ENCODE measurements at places on chromosomes 6 and 20.

DNA sequence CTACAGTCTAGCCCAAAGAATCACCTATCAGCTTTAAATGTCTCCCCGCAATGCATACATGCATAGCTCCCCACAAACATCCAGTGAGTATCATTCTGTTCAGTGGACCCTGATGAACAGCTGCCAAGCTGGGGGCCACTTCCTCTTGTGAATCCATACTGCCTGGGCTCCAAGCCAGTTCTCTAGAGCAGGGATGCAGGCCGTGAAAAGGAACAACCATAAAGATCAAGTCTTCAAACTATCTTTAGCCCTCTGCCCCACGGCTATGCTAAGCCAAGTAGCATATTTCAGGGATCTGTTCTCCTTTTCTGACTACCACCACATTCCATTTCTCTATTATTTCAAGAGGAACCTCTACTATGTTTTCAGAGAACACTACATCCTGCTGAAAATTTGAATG is 191.7 kb upstream of the BTBD3 start:
- DNase-seq = no peak

DNA sequence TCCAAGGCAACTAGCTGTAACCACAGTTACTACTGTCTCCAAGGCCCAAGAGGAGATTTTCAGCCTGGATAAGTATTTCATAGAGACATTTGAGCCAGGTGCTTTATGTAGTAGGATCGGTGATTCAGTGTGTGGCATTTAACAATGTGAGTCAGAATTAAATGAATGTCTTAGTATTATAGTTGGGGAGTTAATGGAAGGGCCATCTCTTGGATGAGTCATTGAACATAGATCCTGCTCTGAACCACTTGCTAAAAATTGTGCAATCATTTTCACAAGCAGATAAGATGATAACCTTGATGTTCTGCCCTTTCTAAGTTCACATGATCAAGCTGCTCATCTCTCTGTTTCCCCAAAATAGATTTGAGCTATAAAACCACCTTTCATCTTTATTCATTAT is 668.9 kb upstream of the CITED2 start:
- no peak for DNase-seq

GRCh38 chr20:44592366-44592765 is 10.0 kb downstream of the PKIG start:
- DNase-seq = no peak

DNA sequence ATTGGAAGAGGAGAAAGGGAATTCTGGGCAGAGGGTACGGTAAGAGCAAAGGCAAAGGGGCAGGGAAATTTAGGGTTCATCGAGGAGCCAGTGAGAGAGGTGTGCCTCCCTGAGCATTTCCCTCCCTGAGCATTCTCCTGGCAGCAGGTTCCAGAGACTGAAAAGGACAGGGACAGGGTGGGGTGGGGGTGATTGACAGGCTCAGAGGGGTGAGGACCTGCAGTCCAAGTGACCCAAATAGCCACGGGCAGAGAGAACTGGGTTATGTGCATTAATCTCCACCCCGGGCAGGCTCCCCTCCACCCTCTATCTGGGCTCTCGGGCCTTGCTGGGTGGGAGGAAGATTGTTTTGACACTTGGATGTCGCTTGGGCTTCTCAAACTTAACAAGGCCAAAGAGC is 69.5 kb downstream of the KCNB1 start:
- DNase-seq = no peak

- DNase-seq = no peak
Measured at GRCh38 chr6:159084493-159085091, 39.8 kb upstream of the TAGAP start.

DNA sequence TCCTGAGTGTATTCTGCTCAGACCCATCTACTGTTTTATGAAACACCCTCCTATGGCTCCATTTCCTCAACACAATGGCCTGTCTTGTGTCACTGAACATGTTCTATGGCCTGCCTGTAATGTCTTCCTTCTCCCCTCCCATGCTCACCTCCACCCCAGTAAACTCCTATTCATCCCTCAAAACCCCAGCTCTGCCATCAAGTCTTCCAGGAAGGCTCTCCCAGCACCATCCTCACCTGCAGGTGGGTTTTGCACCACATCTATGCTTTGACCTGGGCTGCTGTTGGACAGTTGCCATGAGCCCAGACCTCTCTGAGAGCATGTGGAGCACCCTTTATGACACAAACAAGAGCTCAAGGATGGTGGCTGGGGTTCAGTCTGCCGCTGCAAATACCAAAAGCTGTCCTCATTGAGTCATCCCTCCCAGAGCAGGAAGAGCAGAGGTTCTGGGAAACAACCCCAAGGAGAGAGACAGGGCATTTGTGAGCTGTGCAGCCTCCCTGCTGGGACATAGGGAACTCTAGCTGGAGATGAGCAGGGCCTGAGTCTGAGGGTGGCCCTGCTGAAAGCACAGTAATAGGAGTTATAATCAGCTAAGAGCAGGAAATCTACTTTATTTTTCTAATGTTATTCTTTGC is 93.8 kb upstream of the CD93 start:
- no peak for DNase-seq

DNA sequence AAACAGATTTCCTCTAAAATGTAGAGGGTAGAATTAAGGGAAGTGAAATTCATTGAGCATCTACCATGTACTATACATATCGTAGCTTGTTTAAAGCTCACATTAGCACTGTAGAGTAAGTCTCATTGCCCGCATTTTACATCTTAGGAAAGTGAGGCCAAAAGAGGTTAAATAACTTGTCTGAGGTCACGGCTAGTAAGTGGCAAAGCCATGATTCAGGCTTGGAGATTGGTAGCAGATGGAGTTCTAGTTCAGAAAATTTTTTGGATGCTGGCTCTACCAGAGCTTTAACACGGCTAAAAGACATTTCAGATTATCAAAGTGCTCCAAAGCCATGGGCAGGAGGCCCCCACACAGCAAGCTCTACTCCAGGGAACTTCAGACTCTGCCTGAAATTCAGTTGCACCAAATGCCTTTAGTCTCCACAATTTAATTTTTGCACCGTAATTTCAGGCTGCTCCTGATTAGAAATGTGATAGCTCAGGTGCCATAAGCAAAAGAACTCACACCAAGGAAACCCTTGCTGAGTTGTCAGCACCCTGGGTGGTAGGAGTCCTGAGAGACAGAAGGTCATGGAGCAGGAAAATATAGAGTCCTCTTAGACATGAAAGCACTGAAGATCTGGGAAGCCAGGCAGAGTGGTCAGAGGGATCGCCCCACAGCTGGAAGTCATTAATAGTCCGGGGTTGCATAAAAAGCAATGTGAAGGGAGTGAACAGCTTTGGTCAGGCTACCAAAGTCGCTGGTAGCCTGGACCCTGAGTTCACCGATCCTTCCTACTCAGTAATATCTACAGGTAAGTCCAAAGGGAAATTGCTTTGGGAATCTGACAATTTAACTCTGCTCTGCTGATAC is 55.2 kb upstream of the ASIP start:
- no peak for DNase-seq

DNA sequence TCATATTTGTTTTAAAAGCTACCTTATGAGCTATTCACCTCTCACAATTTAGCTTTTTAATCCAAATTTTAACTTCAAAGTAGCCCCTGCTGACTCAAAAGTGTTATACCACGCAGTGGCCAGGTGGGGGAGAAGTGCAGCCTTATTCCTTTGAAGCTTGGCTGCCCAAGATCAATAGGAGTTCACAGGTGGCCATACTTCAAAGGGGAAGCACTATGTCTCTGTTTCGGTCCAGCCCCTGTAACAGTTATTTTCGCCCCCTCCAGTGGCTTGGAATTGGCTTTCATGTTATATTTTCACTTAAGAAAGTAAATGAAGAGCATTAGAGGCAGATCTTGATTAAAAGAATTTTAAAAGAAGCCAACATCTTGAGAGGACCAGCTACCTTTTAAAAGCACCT is 608.4 kb downstream of the EPHA7 start:
- no peak for DNase-seq
